NCI-H2171 (cell line): ENCODE measurements at places on chromosomes 3 and 15.

GRCh38 chr3:120595788-120596115 is 384 bp upstream of the NDUFB4 start:
- no peak for DNase-seq

GRCh38 chr15:71658827-71659729 is 151.3 kb upstream of the NR2E3 start:
- DNase-seq, result no peak

DNA sequence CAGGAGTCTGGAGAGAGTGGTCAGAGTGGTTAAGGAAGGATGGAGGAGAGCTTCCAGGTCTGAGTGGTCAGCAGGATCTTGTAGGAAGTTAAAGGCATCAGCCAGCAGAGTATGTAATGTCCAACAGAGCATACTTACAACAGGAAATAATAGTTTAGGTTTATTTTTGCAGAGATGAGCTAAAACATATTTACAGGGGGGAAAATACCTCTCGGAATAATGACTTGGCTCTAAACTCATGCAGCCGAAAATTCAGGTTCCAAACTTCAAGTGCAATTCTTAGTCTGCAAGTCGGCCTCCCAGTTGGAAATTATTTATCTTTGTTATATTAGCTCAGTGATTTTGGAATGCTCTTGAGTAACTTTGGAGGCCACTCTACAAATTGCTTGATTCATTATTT is 385.0 kb upstream of the C2CD4B start:
- DNase-seq, result no peak

- DNase-seq, result no peak
Observed at GRCh38 chr3:64848822-64849221, 161.0 kb upstream of the ADAMTS9 start.

DNA sequence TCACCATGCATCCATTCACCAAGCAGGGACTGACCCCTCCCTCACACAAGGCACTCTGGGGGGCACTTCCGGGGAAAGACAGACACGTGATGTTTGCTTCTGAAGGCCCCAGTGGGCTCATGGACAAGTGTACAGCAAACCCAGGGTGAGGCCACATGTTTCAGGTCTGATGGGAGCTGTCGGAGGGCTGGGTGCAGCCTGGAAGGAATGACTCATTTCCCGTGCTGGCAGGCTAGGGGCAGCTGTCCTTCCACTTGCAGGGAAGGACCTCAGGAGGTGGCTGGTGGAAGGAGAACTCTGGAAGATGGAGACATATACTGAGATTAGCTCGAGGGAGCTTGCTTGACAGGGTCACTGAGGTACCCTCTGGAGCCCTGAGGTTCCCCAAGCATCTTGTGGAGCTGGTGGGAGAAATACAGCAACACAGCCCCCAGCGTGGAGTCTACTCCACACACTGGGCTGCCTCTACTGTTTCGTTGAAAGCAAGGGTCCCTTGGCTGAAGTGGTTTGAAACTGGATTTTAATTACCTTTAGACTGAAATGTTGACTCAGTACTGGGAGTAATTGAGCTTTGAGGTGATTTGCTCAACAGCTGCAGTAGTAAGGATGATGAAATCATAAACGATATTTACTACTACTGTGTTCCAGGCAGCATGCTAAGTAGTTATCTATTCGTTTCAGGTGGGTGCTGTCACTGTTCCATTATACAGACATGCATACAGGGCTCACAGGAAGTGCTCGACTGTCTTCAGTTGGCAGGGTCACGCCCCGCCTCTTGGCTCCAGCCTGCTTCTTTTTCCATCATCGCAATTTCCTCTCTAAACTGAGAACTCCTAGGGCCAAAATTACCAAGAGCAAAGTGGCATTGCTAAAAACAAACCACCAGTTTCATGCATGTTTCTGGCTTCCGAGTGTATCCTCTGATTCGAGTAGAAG is 230.4 kb downstream of the ADAMTS17 start:
- no peak for DNase-seq

DNA sequence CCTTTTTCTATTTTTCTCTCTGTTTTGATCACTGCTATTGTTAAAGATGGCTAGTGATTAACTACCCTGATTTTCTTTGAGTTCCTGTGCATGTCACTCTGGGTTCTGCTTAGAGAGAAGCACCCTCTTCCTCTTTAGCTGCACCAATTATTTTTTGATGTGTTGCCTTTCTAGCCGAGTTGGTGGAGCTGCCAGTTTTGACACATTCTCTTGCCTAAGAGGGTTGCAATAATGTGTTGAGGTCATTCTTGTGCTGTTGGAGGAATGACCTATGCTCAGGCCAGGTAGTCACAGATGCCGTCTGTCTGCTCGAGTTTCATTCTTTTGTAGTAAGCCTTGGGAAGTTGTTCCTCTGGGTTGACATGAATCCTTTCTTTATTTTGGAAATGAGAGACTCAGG is 84.6 kb upstream of the DPH6 start:
- DNase-seq, result no peak

GRCh38 chr3:120173056-120173675 is 78.9 kb upstream of the GSK3B start:
- DNase-seq, result no peak

- DNase-seq, result no peak
Observed at GRCh38 chr3:46979958-46980497, 562 bp downstream of the NBEAL2 start.

GRCh38 chr3:61848885-61849284 is 287.5 kb downstream of the PTPRG start:
- DNase-seq, result no peak

GRCh38 chr3:33577588-33577987 is 137.4 kb upstream of the UBP1 start:
- no peak for DNase-seq

DNA sequence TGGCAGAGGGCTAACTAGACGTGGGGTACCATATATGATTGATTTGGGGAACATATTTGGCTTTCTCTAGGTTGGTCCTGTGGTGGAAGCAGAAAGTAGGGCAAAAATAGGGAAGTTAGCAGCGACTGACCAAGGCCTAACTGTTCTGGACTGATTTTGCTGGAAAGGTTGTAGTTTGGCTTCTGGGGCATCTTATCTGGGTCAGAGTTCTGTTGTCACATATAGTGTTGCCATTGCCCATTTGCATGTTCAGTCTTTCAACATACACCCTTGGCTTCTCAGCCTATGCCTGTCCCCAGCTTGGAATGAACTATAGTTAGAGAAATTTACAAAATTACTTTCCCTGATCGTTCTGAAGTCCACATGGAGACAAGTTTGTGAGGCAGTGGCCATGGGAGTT is 426.5 kb downstream of the TBC1D5 start:
- DNase-seq, result no peak

DNA sequence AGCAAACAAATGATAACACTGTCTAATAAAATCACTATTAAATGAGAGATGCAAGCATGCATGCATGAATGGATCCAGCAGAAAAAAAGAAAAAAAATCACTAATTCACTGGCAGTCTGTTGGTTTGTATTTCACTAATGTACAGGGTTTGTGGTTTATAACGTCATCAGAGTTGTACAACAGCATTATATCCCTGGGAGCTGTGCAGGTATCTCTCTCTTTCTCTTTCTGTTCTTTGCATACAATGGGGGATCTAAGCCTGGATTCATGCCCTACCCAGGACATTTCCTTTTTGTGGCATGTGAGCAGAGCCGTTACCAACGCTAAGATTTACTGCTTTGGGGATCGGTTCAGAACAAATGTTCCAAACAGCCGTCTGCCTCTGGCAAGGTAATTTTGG is 229.5 kb downstream of the SOX2 start:
- peak; percentile 9 for DNase-seq

DNA sequence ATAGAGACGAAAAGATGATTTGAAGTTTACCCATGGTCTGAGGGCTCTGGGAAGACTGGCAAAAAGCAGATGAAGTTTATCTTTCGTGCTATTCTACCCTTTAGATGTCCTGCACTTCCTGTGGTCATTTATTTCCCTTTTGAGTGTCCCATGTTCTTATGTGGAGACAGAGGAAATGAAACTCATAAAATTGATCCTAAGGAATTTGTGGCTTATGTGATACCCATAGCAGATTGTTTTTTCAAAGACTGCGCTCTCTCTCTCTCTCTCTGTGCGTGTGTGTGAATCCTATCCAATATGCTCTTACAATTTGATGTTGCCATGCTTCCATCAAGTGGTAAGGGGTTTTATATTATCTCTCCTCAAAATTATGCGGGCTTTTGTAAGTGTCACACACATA is 607.5 kb upstream of the DPPA4 start:
- DNase-seq, result no peak

DNA sequence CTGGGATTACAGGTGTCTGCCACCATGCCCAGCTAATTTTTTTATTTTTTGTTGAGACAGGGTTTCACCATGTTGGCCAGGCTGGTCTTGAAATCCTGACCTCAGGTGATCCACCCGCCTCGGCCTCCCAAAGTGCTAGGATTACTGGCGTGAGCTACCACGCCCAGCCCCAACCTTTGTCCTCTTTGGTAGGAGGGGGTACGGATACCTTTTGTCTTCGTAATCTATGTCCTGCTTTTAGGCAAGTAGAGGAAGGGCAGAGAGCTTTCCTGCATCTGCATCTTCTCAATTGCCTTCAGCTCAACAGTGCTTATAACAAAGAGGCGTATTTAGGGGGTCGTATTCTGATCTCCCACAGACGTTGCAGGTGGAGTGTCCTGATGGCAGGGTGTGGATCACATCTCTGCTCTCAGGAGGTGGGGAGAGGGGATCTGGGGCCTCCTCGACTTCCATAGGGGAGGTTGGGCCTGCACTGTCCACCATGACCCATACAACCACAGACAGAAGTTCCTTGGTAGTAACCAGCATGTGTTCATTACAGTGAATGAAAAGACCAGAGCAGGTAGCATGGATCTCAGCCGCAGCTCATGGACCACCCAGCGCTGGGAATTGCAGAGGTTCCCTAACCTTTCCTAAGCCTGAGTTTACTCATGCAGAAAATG is 21.4 kb upstream of the KCTD6 start:
- DNase-seq, result no peak

- no peak for DNase-seq
Observed at GRCh38 chr3:168860592-168860991, 764.9 kb upstream of the GOLIM4 start.

GRCh38 chr15:97858296-97858695 is 102.2 kb upstream of the ARRDC4 start:
- no peak for DNase-seq

GRCh38 chr3:179072100-179072438 is 460 bp upstream of the ZMAT3 start:
- no peak for DNase-seq

DNA sequence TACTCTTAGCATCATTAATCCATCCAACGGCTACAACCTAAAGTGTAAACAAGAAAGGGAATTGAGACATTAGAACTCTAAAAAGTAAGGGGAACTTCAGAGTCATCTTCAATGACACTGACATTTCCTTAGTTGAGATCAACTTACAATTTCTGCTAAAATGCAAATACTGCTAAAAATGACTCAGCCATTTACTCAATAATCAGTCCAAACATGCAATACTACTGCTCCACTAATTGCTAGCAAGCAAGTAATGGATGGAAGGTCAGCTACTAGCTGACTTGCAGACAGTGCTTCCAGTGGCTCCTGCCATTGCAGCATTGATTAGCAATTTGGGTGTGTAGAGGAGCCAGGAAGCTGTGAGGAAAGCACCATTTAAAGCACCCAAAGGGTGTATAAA is 28.4 kb downstream of the CD200R1L start:
- DNase-seq, result no peak

GRCh38 chr3:56219894-56220805 is 248.1 kb downstream of the ERC2 start:
- DNase-seq, result no peak

DNA sequence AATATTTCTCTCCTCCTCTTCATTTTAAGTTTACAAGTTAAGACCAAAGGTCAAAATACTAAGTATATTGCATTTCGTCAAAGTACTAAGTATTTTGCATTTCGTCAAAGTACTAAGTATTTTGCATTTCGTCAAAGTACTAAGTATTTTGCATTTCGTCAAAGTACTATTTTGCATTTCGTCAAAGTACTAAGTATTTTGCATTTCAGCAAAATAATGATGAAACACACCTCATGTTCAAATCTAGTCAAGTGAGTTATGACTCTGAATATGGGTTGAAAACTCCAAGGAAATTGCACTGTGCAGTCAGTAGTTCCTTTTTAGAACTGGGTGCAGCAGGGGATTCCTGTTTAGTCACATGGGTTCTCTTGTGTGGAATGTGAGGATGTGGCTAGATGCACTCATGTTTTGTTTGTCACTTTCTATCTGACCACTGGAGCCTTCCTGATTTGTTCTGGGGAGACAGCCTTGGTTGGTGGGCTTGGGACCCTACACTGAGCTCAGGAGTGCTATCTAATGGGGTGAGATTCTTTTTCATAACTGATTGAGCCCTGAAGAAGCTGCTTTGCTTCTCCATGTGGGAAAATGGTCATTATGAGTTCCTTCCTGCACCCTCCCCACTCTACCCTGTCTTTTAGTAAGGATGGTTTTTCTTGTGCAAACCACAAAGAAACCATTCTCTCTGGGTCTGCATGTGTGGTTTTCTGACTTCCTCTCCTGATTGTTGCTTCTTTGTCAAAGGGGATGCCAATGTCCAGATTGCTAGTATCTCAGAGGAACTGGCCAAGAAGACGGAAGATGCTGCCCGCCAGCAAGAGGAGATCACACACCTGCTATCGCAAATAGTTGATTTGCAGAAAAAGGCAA is 73.4 kb downstream of the CCK start:
- no peak for DNase-seq

DNA sequence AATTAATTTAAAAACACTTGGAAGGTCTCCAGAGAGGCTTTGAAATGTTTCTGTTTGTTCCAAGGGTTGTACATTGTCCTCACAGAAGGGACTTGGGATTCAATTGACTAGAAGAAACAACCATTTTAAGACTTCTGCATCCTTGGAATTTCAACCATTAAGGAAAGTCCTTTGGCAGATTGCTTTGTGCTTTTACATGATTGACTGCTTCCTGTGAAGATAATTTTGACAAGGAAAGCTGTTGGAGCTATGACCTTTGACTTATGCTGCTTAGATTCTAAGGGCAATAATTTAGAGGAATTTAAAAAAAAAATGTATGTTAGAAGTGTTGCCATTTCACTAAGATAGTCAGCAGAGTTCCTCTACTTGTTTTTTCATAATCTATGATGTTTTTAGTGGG is 483.9 kb upstream of the TBL1XR1 start:
- no peak for DNase-seq

GRCh38 chr3:161713731-161714130 is 217.1 kb downstream of the OTOL1 start:
- DNase-seq, result no peak

DNA sequence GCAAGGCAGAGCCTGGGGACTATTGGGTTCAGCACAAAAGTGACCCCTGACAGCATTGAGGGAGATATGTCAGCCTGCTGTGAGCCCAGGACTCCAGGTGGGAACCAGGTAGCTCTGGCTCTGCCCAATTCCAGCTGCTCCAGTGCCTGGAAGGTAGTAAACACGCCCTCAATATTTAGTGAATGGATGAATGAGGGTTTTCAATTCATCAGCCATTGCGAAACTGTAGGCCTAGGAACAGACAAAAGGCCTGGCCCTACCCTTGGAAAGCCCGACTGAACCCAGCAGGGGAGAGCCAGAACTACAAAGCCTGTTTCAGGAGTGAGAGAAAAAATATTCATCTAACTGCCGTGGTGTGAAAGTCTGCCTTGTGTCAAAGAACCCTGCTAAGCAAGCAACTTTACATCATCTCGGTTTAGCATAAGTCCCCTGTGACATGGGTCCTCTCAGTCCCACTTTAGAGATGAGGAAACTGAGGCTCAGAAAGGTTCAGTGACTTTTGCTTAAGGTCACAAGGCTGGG is 8.1 kb upstream of the CSK start:
- no peak for DNase-seq

GRCh38 chr3:56144805-56145204 is 323.5 kb downstream of the ERC2 start:
- no peak for DNase-seq

- no peak for DNase-seq
Observed at GRCh38 chr15:91224755-91225380, 124.8 kb downstream of the SV2B start.
